ENCODE measurements at places on chromosomes 3 and 15.
A peak's percentile ranks its signal among the peaks of the same experiment; 100 is the strongest.

DNA sequence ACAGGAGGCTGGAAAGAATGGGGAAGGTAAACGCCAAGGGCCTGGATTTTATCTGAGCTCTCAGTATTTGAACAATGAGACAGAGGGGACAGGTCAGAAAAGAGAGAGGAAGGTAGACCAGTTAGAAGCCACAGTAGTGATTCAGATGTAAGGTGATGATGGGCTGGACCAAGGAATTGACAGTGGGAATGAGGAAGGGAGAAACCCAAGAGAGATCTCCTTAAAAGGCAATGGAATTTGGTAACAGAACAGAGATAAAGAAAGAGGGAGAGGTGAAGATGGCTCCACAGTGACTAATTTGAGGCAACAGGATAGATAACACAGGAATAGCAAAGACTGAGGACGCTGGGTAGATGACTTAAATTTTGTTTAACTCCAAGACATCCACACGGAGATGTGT lies 11.4 kb upstream of the HEG1 start:
- no peak for ATAC-seq

GRCh38 chr15:38666865-38667510 lies 102.4 kb upstream of the RASGRP1 start:
- ATAC-seq: no peak

DNA sequence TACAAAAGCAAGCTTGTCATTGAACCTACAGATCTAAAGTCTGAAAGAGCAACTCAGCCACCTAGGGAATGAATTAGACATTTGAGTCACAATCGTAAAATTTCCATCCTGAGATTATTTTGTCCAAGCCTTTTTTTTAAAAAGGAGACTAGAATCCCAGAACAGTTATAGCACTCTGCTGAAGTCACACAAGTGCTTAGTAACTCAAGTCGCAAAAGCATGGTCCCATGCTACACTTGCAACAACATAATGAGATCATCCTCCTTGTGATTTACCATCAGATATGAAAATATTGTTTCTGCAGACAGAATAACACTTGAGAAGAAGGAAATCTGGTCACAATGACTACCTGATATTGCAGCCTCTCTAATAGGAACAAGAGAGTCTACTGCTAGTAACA lies 106.7 kb downstream of the ZIC4 start:
- ATAC-seq: no peak

GRCh38 chr3:72912532-72912931 lies 24.7 kb downstream of the GXYLT2 start:
- ATAC-seq: no peak

DNA sequence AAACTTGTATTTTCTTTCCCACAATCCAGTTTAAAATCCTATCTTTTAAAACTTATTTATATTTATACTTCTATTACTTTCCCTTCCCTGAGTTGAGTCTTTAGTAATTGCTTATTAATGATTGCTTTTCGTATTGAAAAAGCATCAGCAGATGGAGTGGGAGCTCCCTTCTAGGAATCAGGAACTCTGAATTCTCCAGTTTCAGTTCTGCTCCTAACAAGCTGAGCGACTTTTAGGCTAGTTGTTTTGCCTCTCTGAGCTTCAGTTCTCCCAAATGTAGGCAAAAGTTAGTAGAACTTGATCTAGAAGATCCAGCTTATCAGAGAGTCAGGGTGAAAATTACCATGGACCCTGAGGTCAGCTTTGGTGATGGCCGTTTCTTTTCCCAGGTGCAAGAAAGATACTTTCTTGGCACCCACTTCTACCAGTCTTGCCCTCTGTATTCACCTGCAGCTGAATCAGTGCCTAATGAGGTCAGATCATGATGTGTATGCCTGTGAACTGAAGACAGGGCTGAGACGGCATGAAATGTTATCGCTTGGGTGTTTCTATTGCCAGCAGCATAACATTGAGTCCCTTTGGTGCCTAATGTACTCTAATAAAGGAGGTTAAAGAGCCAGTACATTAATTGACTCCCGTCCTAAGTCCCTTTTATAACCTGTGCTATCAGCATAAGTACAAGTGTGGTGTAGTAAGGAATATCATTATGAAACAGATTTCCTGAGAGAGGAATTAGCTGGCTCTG lies 194.5 kb upstream of the TBC1D5 start:
- ATAC-seq: no peak

GRCh38 chr15:67175643-67176071 lies 78.8 kb downstream of the AAGAB start:
- peak; percentile 55 for ATAC-seq

GRCh38 chr3:81769299-81769698 lies 7.9 kb upstream of the GBE1 start:
- ATAC-seq: no peak

GRCh38 chr15:43516801-43517353 lies 531 bp upstream of the MAP1A start:
- ATAC-seq: no peak

- ATAC-seq: no peak
Measured at GRCh38 chr3:116048991-116049390, 396.3 kb downstream of the LSAMP start.

- ATAC-seq: no peak
Measured at GRCh38 chr3:184465883-184466412, 86.1 kb downstream of the CHRD start.

- no peak for ATAC-seq
Measured at GRCh38 chr3:191425322-191425734, 35.6 kb upstream of the PYDC2 start.

- ATAC-seq: no peak
Measured at GRCh38 chr15:48871542-48871941, 6.4 kb upstream of the EID1 start.

- ATAC-seq: no peak
Measured at GRCh38 chr3:39533226-39533625, 65.7 kb downstream of the MOBP start.

DNA sequence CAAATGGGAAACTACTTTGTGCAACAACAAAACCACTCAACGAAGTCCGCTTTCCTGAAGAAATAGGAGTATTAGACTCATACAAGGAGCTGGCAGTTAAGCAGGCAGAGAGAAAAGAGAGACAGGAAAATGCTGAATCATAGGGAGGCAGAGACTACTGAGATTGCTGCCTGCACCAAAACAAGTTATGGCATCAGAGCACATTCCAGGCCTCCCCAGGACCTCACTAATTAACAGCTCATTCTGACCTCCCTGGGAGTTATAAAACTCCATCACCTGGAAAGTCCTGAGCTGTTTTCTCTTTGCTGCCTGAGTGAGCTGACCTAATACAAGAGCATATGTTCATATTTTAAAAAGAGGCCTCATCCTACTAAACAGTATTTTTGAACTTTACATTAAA lies 741.0 kb downstream of the MCTP2 start:
- ATAC-seq: no peak

DNA sequence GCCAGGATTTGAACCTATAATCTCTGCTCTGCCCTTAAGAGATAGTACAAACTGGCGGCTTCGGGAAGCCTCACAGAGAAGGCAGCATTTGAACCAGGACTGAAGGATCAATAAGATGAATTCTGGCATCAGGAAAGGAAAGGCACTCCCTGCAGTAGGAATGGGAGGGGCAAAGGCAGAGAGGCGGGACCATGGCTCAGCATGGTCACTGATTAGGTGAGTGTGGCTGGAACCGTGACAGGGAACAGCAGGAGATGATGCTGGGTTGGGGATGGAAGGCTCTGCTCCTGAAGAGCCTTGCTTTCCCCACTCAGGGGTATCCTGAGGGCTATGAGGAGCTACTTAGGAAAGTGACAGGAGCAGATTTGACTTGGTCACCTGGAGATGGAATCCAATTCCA lies 158.5 kb downstream of the FEZF2 start:
- no peak for ATAC-seq

DNA sequence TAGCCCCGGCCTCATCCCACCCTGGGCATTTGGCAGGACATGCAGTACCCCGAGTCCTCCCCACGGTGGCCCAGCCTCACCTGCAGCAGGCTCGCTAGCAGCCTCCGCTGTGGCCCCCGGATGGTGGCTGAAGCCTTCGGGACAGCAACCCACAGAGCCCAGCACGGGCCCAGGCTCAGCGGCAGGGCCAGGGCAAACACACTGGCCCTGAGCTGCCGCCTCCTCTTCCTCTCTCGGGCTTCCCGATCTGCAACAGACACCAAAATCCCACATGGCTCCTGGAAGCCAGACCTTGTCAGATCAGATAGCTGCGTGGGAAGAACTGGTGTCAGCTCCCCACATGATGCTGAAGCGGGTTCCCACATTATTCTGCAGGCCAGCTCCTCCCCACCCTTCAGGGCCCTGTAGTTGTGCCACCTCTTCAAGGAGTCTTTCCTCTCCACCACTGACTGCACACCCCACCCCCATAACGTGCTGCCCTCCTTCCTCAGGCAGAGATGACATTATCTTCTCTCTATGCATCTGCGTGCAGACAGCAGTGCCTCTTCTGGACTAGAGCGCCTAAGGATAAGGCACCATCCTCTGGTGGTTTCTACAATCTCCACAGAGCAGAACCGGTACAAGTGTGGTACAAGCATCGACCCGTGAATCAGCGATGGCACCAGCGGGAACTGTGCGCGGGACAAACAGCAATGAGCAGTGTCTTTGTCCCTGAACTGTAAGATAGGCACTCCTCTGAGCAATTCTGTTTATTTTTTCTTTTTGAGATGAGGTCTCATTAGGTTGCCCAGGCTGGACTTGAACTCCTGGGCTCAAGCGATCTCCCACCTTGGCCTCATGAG lies 9.5 kb downstream of the TMEM44 start:
- no peak for ATAC-seq

DNA sequence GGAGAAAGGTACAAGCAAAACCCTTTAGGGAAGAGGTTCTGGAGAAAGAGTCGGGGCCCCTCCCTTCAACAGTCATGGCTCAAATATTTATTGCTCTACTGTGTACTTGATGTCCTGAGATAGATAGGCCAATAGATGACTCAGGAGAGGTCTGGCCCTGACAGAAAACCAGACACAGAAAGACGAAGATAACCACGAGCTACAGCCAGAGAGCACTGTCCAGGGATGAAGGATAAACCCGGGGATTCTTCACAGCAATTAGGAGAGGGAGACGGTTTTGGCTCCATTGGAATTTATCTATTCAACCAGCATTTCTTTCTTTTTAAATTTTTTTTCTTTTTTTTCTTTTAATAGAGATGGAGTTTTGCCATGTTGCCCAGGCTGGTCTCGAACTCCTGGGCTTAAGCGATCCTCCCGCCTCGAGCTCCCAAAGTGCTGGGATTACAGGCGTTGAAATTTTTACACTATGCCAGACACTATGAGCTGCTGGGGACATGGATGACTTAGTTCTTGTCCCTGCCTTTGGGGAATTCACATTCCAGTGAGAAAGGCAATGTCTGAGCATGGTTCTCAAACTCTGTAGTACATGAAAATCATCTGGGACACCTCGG lies 4.6 kb upstream of the CIDEC start:
- no peak for ATAC-seq

- ATAC-seq: no peak
Measured at GRCh38 chr3:156174229-156174847, 54.0 kb downstream of the KCNAB1 start.

GRCh38 chr3:115638991-115639390 lies 15.7 kb downstream of the GAP43 start:
- no peak for ATAC-seq

- ATAC-seq: no peak
Measured at GRCh38 chr15:35141743-35142471, 56.8 kb upstream of the NANOGP8 start.

DNA sequence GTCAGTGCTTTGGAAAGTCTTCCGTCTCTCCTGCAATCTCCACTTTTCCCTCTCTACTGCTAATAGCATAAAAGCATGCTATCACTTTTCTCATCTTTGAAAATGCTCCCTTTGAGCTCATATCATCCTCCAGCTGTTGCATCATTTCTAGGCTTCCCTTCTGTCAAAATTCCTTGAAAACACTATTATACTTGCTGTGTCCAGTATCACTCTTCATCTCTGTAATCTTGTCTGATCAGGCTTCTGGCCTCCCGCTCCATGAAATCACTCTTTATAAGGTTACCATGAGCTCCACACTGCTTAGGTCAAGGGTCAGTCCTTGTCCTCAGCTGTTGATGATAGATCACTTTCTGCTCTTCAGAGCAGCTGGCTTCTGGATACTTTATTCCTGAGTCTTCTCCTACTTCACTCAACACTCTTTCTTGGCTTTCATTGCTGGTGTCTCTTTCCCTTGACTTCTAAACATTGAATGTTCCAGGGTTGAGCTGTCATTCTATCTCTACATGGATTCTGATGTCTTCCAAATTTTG lies 50.9 kb upstream of the SPTSSB start:
- ATAC-seq: no peak

GRCh38 chr3:37494216-37494615 lies 319.8 kb upstream of the LRRFIP2 start:
- no peak for ATAC-seq

DNA sequence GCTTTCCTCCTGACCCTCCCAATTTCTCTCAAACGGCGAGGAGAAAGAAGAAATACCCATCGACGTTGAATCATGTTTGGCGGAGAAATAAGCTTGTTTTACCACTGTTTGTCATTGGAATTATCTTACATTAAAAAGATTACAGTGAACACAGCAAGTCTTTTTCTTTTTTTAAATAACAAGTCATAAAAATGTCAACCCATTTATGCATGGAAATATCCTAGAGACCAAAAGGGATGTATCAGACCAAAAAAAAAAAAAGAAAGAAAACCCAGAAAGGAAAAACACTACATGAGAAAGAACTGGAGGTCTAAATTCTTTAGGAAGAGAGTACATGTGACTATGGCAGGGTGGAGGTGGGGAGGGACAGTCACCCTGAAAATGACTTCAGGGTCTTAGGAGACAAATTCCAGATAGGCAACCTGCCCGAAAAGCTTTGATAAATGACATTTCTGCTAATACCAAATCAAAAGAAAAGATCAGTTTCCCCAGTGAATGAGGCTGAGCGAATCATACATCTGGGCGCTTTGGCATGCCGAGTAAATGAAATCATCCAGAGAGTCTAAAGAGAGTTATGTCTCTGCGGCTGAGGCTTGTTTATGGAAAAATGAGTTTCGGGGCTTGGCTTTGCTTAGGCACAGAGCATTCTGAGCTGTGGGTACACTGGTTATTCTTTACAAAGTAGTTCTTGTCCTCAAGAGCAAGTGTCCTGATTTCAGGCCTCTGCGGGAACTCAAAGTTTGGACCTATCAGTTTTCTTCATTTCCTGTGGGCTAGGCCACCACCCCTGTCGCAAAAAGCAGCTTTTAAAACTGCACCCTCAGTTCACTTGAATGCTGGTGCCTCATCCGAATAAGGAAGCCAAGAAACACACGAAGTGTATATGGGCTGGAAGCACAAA lies 110.1 kb upstream of the TGFBR2 start:
- ATAC-seq: no peak

GRCh38 chr3:16482770-16483531 lies 30.5 kb downstream of the RFTN1 start:
- peak; percentile 52 for ATAC-seq

DNA sequence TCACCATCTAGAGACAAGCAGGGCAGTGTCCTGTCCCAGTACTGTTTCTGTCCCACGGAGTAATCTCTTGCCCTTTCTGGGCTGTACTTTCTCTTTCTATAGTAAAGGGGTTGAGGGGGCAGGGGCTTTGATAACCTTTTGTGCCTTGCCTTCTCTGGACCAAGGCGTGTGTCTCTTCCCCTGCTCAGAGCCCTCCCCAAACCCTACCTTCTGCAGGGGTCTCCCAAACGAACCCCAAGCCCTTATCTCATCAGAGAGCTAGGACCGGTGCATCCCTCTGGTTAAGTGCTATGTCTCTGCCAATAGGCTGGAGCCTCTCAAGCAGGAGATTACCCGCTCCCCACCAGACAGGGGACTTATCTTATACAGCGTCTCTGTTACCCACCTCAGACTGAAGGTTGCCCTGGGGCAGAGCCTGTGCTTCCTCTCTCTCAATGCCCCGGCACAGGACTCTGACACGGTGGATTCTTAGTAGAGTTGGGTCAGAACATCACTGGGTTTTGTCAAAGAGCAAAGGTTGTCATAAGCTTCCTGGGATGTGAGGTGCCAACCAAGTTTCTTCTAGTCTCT lies 2.9 kb downstream of the PLEKHO2 start:
- ATAC-seq: no peak

- no peak for ATAC-seq
Measured at GRCh38 chr3:22117091-22117490, 366.1 kb upstream of the ZNF385D start.
